HFFc6 (cell line): ENCODE measurements at places on chromosomes 11 and 22. TPM values are rescaled to one million over a fixed set of nuclear protein-coding genes. Genes with fewer than 3 reads are reported as not detected.
A peak's percentile ranks its signal among the peaks of the same experiment; 100 is the strongest.

SPTY2D1 gene
- total RNA-seq, result 27.8 to 29.2 TPM (median 29.1 TPM) in 3 replicates

DNA sequence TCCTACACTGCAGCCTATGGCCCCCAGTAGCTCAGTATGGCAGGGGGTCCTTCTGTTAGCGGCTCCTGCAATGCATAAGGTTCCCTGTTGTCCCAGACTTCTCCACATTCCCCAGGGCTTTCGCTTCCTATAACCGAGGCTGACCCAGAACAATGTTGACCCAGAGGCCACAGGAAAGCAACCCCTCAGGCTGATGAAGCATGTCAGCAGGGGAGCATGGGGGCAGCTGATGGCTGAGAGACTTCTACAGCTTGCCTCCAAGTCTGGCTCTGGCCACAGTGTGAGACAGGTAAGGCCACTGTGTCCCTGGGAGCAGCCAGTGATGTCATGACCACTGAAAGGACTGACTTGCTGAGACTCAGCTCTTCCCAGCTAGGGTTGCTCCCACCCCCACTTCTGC is 12.5 kb upstream of the PPFIBP2 start:
- H3K27me3 ChIP-seq, result no peaks in the 10 kb centered on the region; the same call in 1 of the 2 replicates
- no peaks in the 10 kb centered on the region for H3K36me3 ChIP-seq
- H3K4me1 ChIP-seq, result no peaks in the 10 kb centered on the region
- H3K27ac ChIP-seq, result no peak overlapping the region
- DNase-seq, result no peak

DNA sequence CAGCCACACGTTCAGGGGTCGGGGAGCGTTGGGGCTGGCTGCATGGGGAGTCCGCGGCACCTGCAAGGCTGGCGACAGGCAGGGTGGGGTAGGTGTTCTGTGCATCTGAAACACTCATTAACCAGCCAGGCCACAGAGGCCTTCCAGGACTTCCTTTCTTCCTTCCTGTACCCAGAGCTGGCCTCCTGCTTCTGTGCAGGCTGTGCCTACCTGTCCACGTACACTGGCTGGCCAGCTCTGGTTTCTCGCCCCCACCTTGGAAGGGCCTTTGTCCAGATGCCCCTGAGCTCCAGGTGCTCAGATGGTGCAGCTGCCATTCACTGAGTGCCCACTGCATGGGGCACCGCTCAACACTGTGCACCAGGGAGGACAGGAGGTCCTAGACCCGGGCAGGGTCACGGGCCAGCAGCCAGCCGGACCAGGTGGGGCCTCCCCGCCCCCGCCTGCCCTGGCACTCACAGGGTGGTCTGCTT is 15.9 kb downstream of the TTLL12 start:
- H3K4me3 ChIP-seq, result no peak overlapping the region
- DNase-seq, result no peak
- H3K27me3 ChIP-seq, result peaks cover 2% of the 10 kb centered on the region; the same call in 1 of the 2 replicates
- H3K36me3 ChIP-seq, result peaks cover 4% of the 10 kb centered on the region; the same call in 1 of the 2 replicates
- peaks cover 11% of the 10 kb centered on the region; the same call in 1 of the 2 replicates for H3K4me1 ChIP-seq

- peak overlapping the region; percentile 98 for H3K4me3 ChIP-seq
- peak; percentile 83 for DNase-seq
- H3K4me1 ChIP-seq, result no peaks in the 10 kb centered on the region; the same call in none of the 2 replicates
- H3K27me3 ChIP-seq, result peaks cover 5% of the 10 kb centered on the region
These were observed 100.3 kb upstream of the AKIP1 start for GRCh38 chr11:8810540-8811301.

DNA sequence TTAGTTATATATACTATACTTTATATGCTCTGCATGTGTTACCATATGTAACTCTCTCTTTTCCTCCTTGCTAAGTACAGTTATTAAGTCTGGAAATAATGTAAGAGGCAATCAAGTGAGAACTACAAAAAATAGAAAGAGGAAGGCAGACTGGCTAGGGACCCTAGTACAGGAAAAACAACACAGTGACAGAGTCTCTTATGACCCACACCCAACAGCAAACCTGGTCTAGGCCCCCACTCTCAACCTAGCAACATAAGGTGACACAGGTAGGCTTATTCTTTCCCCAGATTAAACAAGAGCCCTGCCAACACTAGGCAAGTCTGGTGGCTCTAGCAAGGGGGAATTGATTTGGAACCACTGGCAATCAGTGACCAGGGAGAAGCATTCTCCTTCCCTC is 116.1 kb downstream of the CYP2R1 start:
- no peak for DNase-seq
- H3K4me1 ChIP-seq, result no peaks in the 10 kb centered on the region
- no peak overlapping the region for H3K4me3 ChIP-seq
- no peak overlapping the region for H3K27ac ChIP-seq

DNA sequence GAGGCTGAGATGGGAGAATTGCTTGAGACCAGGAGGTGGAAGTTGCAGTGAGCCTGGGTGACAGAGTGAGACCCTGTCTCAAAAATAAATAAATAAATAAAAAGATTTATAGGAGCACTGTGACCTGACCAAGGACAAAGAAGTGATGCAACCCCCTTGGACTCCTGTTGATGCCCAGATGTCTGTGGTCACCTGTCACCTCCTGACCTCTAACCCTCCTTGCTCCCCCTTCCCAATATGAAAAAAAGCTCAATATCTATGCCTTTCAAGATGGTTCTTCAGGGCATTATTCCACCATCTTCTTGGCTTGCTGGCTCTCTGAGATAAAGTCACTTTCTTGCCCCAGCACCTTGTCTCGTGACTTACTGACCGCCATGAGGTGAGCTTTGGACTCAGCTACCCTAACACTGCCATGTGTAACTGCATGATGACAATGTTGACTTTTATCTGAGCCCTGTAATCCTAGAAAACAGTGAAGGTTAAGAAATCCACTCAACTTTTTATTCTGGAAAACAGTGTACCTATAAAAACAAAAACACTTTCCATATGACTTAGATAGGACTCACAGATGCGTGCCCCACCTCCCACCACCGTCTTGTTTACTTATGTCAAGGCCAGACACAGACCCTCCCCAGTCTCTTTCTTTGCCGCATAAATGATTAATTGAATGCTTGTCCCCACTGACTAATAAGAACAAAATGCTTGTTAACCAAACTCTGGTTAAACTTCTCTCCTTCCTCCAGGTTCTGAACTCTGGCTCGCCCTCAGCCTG is 360.5 kb downstream of the BUD13 start:
- no peak overlapping the region for H3K27ac ChIP-seq
- H3K36me3 ChIP-seq, result peaks cover 10% of the 10 kb centered on the region; the same call in 1 of the 2 replicates
- DNase-seq, result no peak
- no peaks in the 10 kb centered on the region; the same call in 1 of the 2 replicates for H3K27me3 ChIP-seq
- H3K4me3 ChIP-seq, result no peak overlapping the region

GRCh38 chr11:103525069-103525468 is 415.8 kb downstream of the DYNC2H1 start:
- H3K4me3 ChIP-seq, result peak overlapping the region; percentile 41
- peak; percentile 35 for DNase-seq
- peak overlapping the region; percentile 61 for H3K27ac ChIP-seq
- H3K4me1 ChIP-seq, result peaks cover 65% of the 10 kb centered on the region

UCP2 gene
- total RNA-seq, result 6.4 to 9.3 TPM (median 8.8 TPM) in 3 replicates

- H3K4me1 ChIP-seq, result peaks cover 77% of the 10 kb centered on the region
- DNase-seq, result no peak
- H3K27me3 ChIP-seq, result no peaks in the 10 kb centered on the region; the same call in 1 of the 2 replicates
- peaks cover 37% of the 10 kb centered on the region for H3K36me3 ChIP-seq
These were observed 37.4 kb downstream of the YAP1 start for GRCh38 chr11:102147632-102148031.

FOXRED2 gene
- total RNA-seq, result 3.2 to 4.0 TPM (median 3.5 TPM) in 3 replicates

DNA sequence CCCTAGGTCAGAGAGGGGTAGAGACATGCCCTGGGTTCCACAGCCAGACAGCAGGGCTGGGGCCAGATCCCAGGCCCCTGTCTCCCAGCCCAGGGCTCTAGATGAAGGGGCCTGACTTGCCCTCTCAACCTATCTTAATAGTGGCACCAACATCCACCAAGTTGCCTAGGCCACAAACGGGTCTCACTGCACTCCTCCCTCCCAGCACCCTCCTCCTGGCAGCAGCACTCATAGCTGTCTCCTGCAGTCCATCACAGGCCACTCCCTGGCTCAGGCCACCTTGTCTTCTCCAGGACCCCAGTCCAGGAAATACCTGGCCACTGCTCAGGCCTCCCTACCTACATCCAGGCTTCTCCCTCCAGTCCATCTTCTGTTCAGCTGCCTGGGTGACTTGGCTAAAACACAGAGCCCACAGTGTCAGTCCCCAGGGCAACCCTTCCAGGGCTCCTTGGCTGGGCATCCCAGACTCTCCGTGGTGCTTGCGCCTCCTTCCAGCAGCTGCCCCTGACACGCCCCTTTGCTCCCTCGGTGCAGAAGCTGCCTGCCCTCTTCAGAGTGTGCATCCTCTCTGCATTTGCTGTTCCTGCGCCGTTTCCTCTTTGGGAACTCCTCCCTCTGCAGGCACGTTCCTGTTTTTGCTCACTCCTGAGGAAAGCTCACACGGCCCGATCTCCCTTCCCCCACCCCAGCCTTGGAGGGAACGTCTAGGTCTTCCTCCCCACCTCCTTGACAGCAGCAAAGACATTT is 40.5 kb downstream of the LRRC32 start:
- H3K4me3 ChIP-seq, result peak overlapping the region; percentile 72; the same call in 1 of the 2 replicates
- H3K27ac ChIP-seq, result peak overlapping the region; percentile 51
- DNase-seq, result peak; percentile 7
- H3K27me3 ChIP-seq, result no peaks in the 10 kb centered on the region; the same call in 1 of the 2 replicates
- H3K36me3 ChIP-seq, result peaks cover 10% of the 10 kb centered on the region
- H3K4me1 ChIP-seq, result peaks cover 16% of the 10 kb centered on the region

GRCh38 chr11:13378316-13378715 is 84.7 kb downstream of the BTBD10 start:
- no peaks in the 10 kb centered on the region; the same call in 1 of the 2 replicates for H3K27me3 ChIP-seq
- no peaks in the 10 kb centered on the region for H3K4me1 ChIP-seq
- peaks cover 14% of the 10 kb centered on the region for H3K36me3 ChIP-seq
- DNase-seq, result no peak

GRCh38 chr22:30167734-30168133 is 78.8 kb downstream of the LIF start:
- no peaks in the 10 kb centered on the region for H3K36me3 ChIP-seq
- H3K4me3 ChIP-seq, result no peak overlapping the region
- no peaks in the 10 kb centered on the region for H3K4me1 ChIP-seq
- no peak for DNase-seq
- H3K27ac ChIP-seq, result no peak overlapping the region
- H3K27me3 ChIP-seq, result peaks cover 12% of the 10 kb centered on the region

DNA sequence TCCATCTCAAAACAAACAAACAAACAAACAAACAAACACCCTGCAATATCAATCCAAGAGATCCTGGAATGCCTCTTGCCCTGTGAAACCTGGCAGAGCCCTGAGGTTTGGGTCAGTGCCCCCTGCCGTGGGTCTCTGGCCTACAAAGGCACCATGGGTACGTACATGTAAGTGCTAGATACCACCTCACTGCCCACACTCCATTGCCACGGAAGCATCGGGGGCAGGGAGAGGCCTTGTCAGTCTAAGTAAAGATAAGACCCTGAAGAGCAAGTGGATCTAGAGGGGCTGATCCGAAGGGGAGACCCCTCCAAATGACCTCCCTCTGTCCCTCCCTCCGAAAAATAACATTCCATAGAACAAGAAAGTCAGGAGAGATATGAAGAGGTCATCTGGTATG is 2.0 kb upstream of the MIEF1 start:
- H3K27me3 ChIP-seq, result peaks cover 3% of the 10 kb centered on the region
- no peak for DNase-seq
- H3K4me3 ChIP-seq, result no peak overlapping the region
- H3K27ac ChIP-seq, result no peak overlapping the region

OR5D16 gene
- total RNA-seq, result not detected in 2 replicates

DNA sequence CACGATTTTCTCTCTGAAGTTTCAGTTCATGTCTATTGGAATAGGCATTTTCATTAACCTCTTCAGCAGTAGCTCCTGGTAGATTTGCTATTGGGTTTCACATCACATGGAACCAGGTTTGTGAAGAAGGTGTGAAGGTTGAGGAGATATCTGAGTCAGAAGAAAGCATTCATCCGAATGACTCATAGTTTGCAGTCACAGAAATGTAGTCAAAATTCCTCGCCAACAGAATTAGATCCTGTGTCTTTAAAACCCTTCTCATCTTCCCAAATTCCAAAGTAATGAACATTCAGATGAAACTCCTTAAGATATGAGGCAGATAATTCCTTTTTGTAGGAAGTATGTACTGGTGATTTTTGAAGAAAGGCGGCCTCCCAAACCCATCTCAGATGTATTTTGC is 125.0 kb upstream of the LARGE1 start:
- H3K27me3 ChIP-seq, result no peaks in the 10 kb centered on the region
- H3K4me3 ChIP-seq, result no peak overlapping the region
- no peaks in the 10 kb centered on the region for H3K36me3 ChIP-seq

DNA sequence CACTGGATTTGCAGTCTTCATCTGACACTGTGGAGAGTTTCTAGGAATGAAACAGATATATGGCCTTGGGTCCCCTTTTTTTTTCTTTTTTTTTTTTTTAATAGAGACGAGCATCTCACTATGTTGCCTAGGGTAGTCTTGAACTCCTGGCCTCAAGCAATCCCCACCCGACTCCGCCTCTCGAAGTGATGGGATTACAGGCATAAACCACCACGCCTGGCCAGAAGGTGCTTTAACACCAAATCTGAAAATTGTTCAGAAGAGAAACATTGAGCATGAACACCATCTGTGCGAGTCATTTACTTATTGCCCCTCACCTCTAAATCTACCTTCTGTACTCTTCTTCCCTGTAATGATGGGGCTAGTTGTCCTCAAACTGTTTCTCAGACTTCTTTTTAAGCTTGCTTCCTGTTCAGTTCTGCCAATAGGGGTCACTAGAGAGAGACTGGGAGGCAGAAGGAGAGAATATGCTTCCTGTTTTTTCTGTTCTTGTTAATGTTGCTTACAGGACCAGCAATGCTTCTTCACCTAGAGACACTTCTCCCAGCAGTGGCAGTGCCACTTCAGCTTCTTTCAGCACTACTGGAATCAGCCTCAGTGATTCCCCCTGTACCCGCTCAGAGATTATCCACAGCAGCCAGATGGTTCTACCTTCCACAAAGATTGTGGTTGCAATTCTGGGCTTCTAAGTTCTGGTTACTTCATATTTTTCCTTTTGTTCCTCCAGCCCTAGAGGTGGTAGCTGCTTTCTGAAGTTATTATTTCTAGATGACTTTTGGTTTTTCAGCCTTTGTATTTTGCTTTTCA is 20.8 kb upstream of the ZBED5 start:
- H3K36me3 ChIP-seq, result peaks cover 12% of the 10 kb centered on the region
- H3K4me1 ChIP-seq, result peaks cover 40% of the 10 kb centered on the region
- peak overlapping the region; percentile 55 for H3K27ac ChIP-seq
- H3K27me3 ChIP-seq, result no peaks in the 10 kb centered on the region
- H3K4me3 ChIP-seq, result no peak overlapping the region

DNA sequence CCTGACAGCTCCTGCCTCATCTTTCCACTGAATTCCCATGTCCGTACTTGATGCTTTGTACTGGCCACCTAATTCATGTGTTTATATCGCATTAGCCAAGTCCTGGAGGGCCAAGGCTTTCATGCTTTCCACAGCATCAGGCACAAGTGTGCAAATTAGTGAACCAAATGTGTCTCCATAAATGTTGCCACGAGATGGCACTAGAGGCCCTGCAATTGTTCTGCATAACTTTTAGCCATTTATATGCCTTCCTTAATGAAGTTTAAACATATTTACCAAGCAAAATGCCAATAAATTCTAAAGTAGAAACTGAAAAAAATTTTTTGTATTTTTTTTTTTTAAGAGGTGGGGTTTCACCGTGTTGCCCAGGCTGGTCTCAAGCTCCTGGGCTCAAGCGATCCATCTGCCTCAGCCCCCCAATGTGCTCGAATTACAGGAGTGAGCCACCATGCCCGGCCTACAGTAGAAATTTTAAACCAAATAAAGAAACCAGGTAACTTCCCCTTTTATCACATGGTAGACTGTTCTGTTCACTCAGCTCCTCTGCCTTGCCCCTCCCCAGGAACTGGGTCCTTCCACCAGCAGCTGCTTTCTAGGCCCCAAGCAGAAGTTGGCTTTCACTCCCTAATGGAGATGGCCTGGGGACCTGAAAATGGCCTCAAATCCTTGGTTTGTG is 20.8 kb upstream of the IL18BP start:
- H3K27ac ChIP-seq, result no peak overlapping the region
- peaks cover 4% of the 10 kb centered on the region; the same call in 1 of the 2 replicates for H3K36me3 ChIP-seq
- H3K27me3 ChIP-seq, result peaks cover 4% of the 10 kb centered on the region; the same call in 1 of the 2 replicates
- peaks cover 21% of the 10 kb centered on the region for H3K4me1 ChIP-seq
